ENCODE measurements at places on chromosomes 2 and 18.

DNA sequence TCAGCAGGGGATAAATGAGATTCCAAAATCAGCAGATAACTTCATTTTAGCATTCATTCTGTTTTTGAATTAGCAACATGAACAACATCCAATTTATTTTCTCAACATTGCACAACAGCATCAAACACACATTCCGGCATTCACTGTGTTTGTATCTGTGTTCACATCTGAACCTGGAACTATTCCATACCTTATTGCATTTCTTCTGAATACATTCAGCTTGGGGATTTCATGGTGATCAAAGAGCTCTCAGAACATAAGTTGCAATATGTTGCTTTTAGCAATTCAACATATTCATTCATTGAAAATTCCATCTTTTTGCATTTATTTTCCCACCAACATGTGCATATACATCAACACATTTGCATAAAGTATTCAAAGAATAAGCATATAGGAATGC, 1431.7 kb upstream of the PIK3C3 start:
- DNase-seq, result no peak

DNA sequence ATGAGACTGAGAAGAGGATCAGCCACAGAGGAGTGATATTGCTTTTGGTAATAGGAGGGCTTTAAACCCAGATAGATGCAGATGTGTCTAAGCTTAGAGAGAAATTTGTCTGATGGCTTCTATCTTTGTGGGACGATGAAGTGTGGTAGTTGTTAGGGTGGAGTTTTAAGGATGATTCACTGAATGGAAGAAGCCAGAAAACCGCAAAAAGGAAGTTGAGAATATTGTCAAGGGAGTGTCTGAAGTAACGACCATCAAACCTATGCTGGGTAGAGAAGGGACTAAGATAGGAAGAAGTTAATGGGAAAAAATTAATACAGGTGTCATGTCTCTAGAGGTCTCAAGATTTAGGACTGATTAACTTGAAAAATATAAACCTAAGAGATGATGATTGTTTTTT, 195.6 kb upstream of the MC4R start:
- DNase-seq, result no peak

DNA sequence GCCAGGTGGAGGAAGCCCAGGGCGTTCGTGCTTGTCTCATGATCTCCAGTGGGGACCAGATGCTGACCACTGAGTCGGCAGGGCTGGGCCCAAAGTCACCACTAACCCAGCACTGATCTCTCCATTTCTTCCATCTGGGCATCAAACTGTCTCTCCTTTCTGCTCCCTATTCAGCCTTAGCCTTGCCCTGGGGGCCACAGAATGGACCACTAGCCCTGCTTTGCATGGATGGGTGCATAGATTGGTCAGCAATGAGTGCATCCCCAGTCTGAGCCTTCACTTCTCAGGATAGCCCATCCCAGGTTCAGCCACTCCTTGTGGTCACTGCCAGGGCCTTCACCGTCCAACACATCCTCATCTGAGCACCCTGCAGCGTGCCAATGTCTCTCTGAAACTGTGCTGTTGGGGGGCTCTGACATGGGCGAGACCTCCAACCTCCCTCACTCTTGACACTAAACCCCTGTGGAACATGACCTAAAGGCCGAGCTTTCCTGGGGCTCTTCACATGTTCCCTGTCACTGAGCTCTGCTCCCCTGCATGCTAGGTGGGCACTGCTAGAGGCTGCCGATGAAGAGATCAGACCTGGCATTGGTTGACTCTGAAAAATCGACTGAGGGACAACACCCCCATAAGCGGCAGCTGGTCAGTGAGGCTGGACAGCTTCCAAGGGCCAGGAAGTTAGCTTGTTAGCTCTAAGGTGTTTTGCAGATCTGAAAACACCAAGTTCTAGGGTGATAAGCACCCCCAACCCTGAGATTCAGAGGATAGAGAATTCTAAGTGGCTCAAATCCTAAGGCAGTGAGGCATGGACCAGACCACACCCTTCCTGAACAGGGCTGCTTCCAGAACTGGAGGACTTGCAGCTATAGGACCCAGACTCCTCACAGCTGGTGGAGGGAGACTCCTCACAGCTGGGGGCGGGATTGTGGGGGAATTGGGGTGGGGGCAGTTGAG, 61.7 kb downstream of the HS1BP3 start:
- DNase-seq, result no peak

GRCh38 chr18:24539866-24540617, 79.6 kb downstream of the HRH4 start:
- DNase-seq, result no peak

GRCh38 chr18:68721681-68722583, 7.0 kb upstream of the TMX3 start:
- DNase-seq, result no peak

All from activated naive CD4-positive, alpha-beta T cell treated with anti-CD3 and anti-CD28 coated beads, Interleukin-2, amount 50 U/mL, for 16 hours (primary cell).